Muscle of arm (tissue), 14 donors: ENCODE measurements at places on chromosomes 3 and 15. TPM values are rescaled to one million over a fixed set of nuclear protein-coding genes. Genes with fewer than 3 reads are reported as not detected.

HPS3 gene
- 11.6 TPM for polyA plus RNA-seq

NMB gene
- 1.0 TPM for polyA plus RNA-seq

CYP19A1 gene
- polyA plus RNA-seq: 0.59 TPM

TMCO5A gene
- polyA plus RNA-seq: not detected

BFSP2 gene
- not detected for polyA plus RNA-seq

TLR9 gene
- polyA plus RNA-seq: 0.29 TPM

CAMK2N2 gene
- not detected for polyA plus RNA-seq
